ENCODE measurements at places on chromosomes 12 and 14.

- no peak for DNase-seq
These were observed 41.5 kb upstream of the GLIPR1 start for GRCh38 chr12:75439048-75439447.

GRCh38 chr12:5783289-5783920 is 161.7 kb downstream of the ANO2 start:
- no peak for DNase-seq

DNA sequence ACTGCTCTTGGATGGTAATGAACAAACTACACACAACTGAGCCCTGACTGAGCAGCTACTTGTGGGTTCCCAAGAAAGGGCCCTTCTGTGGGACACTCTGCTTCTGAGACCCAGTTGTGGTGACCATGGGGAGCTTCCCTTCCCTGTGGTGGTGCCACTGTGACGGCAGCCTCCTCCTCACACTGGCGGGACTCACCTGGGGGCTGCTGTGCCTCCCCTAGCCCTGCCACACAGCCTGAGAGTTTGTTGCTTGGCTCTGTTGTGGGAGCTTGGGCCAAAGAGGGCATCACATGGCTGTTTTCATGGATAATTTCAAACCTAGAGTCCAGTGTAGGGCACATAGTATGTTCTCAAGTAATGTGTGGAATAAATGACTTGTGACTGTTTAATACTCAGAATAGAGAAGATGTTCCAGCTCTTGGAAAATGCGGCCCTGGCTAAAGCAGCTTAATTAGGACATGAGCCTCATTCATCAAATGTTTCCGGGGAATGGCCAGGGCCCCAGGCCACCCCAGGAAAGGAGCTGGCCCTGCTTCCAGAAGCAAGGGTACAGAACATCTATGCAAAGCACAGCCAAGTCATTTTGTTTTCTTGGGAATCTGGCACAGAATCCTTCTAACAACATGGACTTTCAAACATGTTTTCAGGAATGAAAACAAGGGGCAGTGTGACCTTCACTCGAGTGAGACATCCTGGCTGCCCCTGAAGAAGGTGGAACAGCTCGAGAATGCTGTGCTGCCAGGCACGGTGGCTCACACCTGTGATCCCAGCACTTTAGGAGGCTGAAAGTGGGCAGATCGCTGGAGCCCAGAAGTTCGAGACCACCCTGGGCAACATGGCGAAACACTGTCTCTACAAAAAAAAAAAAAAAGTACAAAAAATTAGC is 21.2 kb downstream of the ZFYVE21 start:
- DNase-seq, result no peak

GRCh38 chr14:89399594-89400068 is 17.4 kb downstream of the FOXN3 start:
- DNase-seq, result no peak

- no peak for DNase-seq
These were observed 111.1 kb upstream of the SCAF11 start for GRCh38 chr12:46101485-46101869.

Measured in T1000 (cell line).